ENCODE measurements at places on chromosomes 12 and 14.

DNA sequence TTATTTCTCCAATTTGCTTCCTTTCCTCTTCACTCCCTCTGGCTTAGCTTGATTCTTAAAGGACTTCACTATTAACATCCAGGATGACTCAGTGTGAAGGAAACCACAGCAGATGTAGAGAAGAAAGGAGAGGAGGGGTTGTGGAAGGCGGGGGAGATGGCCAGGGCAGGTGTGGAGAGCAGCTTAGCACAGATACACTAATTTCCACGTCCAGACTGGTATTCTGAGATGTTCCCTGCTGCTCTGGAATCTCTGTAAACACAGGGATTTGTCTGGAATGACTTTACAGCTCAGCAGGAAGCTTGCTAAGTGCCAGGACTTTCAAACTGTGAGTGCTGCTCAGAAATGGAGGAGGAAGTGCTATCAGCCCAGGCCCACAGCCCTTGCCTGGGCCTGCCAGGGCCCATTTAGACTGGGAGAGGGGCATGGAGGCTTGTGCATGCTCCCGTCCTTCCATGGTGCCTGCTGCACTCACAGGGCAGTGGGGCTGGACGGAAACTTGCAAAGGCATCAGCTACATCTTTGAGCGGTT, 202.5 kb upstream of the DDHD1 start:
- no peak for DNase-seq

DNA sequence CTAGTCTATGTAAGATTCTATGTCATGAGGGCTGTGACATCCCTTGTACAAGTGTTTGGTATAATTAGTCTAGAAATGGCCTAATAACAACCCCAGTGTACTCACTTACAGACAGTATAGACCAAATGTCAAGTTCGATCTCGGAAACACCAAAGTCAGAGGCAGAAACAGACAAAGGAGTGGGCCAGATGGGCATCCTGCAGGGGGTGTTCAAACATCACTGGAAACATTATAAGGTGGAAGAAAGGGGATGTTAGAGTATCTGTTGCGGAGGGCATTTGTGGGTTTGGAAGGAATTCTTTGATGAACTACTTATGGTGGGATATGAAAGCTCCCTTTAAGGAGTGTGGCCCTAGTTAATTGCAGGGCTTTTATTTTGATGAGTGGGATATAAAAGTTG, 134.6 kb downstream of the ESR2 start:
- DNase-seq, result no peak

- no peak for DNase-seq
Observed at GRCh38 chr12:133203344-133204263, 22.3 kb downstream of the ZNF268 start.

DNA sequence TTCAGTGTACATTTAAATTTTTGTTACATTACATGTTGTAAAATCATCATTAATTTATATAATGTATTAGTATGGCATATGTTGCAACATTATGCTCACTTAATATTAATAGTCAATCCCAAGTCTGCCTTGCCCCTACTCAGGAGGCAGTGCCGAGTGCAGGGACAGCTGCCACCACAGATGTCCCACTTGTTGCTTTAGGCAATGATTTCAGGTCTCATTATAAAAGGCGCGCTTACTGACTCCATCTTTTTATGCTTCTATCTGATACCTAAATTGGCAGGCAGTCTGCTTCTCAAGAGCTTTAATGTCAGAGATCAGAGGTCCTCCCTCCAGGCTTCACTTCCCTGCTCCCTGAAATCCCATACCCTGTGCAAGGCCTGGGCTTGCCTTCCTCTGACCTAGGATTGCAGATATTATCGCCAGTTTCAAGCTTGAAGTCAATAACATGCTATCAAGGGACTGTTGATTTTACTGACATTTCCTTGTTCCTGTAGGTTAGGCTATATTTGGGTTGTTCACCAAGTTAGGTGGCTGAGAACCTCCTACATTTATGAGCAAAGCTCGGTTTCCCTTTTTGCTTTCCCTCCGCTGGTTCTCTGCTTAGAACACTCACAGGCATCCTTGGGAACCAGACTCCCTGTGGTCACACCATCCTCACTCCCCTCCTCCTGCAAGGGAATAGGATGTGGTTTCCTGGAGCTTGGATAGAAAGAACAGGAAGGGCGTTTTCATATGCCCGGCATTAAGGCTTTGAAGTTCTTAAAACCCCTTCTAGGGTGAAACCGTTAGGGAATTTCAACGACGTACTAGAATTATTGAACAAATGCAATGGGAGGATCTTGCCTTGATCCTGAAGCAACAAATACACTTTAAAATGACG, 208.4 kb upstream of the FKBP4 start:
- no peak for DNase-seq

DNA sequence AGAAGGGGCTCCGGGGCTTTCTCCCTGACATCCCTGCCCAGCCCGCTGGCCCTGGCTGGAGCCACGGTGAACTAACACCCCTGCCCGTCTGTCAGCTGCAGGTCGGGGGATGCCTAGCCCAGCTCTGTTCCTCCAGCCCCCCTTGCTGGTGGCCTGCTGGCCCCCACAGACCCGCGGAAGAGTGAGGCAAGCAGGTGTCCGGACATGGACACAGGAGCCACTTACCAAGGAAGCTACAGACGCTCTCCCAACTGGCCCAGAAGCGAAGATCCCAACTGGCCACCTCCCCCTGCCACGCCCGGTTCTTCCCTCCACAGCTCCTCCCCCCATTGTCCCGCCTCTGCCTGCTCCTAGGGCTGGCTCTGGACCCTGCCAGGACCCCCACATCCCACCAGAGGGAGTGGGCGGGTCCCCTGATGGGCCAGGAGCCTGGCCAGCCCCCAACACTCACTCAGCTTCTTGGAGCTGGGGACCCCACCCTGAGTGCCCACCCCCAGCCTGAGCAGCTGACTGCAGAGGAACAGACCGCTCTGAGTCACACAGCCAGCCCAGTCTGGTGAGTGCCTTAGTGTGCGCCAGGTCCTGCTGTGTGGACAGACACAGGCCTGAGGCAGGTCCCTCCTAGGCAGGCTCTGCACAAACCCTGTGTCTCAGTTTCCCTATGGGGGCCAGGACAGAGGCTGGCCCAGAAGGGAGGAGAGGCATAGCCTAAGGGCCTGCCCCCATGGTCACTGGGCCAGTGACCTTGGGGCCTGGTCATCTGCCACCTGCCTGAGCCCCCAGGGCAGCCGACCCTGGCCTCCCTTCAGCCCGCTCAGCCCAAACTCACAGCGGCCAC, 7.7 kb downstream of the AHNAK2 start:
- DNase-seq, result no peak

- no peak for DNase-seq
Observed at GRCh38 chr14:74308695-74309094, 6.0 kb upstream of the ABCD4 start.

DNA sequence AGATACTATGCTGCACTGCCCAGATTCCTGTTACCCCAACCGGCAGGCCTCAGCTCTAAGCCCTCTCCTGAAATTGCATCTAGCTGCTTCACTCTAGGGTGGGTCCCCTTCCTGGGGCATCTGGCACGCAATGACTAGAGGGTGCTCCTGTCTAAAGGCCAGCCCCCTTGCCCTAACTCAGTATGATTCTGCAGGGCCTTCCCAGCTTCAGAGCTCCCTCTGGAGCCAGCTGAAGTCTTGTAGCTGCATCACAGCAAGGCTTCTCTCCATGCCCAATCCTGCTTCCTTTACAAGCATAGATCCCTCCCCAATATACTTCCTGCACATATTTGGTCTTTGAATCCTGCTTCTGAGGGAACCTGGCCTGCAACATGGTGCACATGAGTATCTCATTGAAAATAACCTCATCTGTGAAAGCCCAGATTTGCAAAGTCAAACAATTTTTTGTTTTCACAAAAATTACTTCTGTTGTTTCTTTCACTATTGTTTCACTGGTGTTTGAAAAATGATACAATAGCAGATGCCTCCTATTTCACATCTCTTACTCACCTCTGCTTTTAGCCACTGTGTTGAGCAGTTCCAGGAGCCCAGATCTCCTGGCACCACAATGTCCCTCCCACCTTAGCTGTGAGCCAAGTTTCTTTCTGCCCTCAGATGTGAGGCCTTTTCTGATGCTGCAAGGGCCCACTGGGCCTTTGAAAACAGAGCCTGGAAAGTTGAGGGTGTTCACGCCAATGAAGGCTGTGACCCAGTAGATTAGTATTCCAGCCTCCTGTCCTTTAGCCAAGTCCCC, 169.5 kb upstream of the EGLN3 start:
- no peak for DNase-seq

GRCh38 chr14:31968107-31968810, 108.8 kb upstream of the ARHGAP5 start:
- no peak for DNase-seq

DNA sequence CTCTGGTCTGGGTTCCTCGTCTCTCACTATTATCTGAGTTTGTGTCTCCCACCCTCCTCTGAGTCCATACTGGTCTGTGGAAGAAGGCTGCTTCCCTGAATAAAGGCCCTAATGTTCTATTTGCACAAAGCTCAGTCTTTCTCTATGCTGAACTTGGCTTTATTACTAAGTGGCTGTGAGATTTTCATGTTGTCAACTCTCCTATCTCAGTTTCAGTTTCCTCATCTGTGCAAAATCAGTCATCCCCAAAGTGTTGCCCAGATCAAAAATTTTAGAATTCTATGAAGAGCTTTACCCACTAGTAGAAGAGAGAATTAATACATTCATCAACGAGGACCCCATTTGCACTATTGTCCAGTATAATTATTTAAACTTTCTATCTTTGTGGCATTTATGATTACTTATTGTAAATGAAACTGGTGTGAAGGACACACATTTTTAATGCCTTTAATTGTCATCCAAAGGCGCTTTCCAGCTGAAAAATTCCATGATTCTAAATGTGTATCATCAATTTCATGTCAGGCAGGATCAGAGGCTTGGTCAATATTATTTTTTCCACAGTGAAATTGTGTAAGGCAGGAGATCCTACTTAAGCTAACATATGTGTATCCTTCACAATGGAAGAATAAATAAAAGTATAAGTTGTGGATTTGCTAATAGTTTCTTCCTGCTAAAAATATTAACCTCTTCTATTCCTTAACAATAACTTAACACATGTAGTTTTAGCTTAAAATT, 79.1 kb upstream of the EEA1 start:
- no peak for DNase-seq

DNA sequence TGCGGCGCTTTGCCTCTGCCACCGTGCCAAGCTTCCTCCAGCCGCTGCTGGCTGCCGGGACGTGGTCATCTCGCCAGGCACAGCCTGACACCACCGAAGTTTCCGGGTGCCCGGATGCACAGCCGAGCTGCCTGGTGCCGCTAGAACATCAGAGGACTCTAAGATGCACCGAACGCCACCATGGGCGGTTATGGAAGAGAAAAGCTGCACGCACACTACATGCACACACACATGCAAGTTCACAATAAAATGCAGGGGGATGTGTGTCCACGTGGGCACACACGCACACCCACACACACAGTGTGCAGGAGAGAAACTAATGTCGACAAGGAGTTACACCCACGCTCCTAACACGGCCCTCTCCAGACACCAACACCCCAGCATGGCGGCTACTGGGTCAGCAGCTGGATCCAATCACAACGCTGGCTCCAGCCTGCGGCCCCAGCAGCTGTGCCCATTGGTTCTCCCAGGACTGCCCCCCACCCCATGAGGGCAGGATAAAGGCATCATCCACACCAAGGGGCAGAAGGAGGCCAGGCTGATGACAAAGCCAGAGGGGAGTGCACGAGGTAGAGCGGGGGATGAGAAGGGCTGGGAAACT, 82.7 kb downstream of the BCL11B start:
- DNase-seq, result peak; percentile 30

DNA sequence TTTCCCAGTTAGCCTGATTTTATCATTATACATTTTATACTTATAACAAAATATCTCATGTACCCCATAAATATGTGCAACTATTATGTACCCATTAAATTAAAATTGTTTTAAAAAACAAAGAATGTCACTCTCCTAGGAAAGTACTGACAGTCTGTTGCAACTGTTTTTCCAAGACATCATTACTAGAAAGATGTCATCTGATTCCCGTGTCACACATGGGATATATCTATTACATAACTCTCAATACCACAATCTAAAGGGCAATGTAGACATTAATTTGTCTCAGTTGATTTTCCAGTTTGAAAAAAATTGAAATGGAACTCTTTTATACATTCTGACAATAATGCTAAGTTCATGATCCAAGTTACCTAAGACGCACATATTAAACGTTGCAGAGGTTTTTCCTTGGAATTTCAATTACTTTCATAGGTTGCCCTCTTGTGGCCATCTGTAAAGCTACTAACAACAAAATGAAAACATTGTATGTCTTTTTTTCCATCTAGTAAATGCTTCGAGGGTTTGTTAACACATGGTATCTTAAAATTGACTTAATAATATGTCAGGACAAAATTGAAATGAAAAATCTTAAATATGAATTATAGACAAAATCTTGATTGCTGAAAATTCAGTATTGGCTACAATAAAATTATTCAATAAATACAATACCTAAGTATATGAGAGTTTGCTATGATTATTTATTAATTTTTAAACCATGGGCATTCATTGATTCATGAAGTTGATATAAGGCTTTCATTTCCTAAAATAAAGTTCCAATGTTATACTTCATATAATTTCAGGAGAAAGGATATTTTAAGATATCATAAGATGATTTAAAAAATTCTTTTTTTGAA, 131.6 kb downstream of the PPFIA2 start:
- DNase-seq, result no peak

GRCh38 chr14:90903101-90903500, 86.9 kb upstream of the TTC7B start:
- peak; percentile 51 for DNase-seq

DNA sequence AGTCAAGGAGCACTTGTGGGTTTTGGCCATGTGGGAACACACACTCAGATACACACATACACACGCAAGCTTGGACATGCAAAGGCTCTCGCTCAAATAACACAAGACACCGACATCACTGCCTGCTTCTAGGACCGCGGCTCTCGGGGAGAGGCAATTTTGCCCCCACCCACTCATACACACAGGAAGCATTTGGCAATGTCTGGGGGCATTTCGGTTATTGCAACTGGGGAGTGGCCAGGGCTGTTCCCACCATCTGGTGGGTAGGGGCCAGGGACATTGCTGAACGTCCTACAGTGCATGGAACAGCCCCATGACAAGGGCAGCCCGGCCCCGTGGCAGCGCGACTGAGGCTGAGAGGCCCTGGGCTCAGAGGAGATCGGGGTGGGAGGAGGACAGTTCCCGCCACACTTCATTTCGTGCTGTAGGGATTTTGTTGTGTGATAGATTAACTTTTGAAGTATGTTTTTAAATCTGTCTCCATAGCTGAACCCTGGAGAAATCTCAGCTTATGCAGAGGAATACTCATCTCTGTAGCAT, 35.6 kb downstream of the RIMBP2 start:
- DNase-seq, result no peak
